ENCODE measurements at places on chromosomes 2 and 18.
A peak's percentile ranks its signal among the peaks of the same experiment; 100 is the strongest.

- no peak for DNase-seq
These were observed 56.1 kb downstream of the CNTNAP5 start for GRCh38 chr2:124081154-124081716.

- DNase-seq, result no peak
These were observed 2.4 kb upstream of the HOXD8 start for GRCh38 chr2:176126929-176127773.

DNA sequence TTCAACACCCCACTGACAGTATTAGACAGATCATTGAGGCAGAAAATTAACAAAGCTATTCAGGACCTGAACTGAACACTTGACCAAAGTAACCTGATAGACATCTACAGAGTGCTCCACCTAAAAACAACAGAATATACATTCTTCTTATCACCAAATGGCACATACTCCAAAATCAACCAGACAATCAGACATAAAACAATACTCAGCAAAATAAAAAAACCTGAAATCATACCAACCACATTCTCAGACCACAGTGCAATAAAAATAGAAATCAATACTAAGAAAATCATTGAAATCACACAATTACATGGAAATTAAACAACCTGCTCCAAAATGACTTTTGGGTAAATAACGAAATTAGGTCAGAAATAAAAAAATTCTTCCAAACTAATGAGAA is 15.8 kb downstream of the PFN4 start:
- no peak for DNase-seq

DNA sequence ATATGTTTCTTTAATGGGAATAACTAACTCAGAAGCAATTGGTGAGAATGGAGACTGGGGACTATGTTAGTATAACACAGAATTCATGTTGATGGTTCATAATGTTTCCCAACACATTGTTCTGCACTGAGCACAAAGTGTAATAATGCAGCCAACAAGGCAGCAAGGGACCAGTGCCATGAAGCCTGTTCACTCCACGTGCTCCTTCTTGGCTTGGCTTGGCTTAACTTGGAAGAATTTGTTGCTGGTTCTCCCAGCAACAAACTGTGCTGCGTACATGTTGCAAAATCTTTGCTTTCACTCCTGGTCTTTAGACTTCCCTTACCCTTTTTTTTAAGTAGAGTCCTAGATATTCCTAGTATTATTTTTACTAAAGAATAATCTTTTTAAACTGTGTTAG is 129.7 kb downstream of the MAP3K20 start:
- no peak for DNase-seq

DNA sequence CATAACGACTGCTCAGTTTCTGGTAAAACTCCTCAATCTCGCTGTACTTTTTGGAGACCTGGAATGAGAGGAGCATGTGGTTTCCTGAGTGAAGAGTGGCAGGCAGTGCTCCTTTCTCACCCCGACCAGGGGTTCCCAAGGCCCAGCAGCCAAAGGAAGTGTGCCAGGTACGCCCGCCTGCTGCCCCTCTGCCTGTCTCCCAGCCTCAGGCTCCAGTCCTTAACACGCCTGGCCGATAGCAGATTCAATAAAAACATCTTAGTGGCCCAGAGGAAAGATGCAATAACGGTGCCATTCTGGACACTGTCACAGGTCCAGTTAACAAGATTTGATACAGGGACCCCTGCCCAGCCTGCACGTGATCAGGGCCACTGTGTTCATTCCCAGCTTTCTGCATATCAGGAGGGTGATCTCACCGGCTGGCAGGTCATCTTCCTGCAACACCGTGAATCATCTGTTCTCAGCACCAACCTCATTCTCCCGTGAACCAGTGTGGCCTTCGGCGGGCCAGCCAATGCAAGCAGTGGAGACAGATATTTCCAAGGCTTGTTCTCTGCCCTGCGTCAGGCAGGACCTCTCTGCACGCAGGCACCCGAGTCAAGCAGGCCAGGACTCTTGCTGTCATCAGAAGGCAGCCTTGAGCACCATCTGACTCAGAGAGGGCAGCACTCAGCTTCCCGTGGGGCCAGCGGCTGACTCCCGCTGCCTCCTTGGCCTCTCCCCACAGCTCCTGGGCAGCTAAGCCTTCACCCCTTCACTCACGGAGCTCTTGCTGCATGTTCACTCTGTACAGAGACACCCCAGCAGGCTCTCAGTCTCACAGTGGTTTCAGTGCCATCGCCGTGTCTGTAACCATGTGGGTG is 9.5 kb downstream of the HS1BP3 start:
- peak; percentile 73 for DNase-seq

- DNase-seq, result no peak
These were observed 8.6 kb downstream of the KANSL1L start for GRCh38 chr2:210162466-210163124.

DNA sequence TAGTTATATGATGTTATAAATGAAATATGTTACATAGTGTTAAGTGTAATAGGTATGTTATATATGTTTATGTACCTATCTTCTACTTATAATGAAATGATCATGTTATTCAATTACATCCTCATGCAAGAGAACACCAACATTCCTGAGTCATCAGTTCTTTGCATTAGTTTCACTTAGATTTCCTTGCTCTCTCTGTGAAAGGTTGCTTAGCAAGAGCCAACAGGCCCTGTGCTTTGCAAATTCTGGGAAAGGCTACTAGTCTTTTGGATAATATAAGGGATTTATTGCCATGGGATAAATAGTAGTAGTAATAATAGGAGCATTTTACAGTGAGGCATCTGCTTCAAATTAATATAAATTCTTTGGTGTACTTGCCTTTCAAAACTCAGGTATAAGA is 274.8 kb downstream of the SP3 start:
- no peak for DNase-seq
